SJSA1 (cell line): ENCODE measurements at places on chromosomes 16 and 17. TPM values are rescaled to one million over a fixed set of nuclear protein-coding genes. Genes with fewer than 3 reads are reported as not detected.
A peak's percentile ranks its signal among the peaks of the same experiment; 100 is the strongest.

The KRTAP4-6 gene
- not detected in 2 replicates for total RNA-seq

GRCh38 chr16:1870365-1871082, 1.4 kb downstream of the MEIOB start:
- peak; percentile 48 for DNase-seq

DNA sequence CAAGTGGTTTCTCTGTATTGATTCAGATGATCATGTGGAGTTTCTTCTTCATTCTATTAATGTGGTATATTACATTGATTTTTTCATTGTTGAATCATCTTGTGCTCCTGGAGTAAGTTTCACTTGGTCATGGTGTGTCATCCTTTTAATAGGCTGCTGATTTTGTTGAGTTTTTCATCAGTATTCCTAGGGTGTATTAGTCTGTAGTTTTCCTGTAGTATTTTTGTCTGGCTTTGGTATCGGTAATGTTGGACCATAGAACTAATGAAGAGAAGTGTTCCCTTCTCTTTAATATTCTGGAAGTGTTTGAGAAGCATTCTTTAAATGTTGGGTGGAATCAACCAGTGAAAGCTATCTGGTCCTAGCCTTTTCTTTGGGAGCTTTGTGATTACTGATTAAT, 99.0 kb downstream of the OMG start:
- DNase-seq = no peak

DNA sequence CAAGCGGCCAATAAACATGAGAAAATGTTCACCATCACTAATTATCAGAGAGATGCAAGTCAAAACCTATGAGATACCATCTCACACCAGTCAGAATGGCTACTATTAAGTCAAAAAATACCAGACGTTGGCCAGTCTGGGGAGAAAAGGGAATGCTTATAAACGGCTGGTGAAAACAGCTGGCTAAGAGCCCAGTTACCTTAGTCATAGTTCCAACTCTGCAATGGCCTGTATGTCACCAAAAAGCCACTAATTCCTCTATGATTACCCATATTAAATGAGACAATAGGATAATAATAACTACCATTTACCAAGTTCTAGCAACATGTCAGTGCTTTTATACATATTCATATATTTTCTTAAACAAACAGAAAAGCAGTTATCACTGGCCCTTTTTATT, 42.9 kb upstream of the CDRT4 start:
- DNase-seq = peak; percentile 48

- DNase-seq = no peak
Measured at GRCh38 chr16:70391446-70391845, 44.7 kb downstream of the DDX19A start.

DNA sequence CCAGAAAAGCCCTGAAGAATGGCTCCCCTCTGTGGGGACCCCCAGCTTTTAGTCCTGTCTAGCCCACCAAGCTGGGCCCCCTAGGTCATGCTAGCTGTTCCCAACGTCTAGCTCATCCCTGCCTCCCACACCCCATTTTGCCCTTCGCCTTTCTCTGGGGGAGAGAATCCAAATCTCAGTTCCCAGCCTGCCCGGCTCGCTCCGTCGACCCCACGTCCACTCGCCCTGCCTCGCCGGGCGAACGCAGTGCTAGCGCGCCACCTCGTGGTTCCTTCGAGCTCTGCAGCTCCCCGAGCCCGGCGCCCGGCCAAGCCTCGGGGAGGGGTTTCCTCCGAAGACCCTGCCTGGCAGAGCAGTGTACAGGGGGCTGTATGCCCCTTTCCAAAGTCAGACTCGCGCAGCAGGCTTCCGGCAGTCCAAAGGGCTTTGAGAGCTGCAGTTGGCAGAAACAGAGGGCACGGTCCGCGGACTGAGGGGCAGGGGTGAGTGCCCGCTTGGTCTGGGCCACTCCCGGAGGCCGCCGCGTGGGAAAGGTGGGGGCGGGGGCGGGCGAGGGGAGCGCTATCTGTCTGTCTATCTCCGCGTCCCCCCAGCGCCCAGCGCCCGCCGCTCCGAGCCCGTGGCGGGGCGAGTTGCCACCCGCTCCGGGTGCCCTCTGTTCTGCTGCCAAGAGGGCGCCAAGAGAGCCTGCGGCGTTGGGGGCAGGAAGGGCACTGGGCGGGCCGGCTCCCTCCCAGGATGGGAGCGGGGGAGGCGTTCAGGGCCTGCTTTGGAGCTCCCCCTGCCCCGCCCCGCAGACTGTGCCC, 1.7 kb upstream of the DLX3 start:
- peak; percentile 80 for DNase-seq

- DNase-seq = no peak
Measured at GRCh38 chr17:7022781-7023571, at the start of gene BCL6B. Gene BCL6B (plus strand): TSS chr17:7023050. CDS start chr17:7023672, 622 bp downstream.

The TK1 gene
- 305 and 456 TPM in 2 replicates for total RNA-seq

DNA sequence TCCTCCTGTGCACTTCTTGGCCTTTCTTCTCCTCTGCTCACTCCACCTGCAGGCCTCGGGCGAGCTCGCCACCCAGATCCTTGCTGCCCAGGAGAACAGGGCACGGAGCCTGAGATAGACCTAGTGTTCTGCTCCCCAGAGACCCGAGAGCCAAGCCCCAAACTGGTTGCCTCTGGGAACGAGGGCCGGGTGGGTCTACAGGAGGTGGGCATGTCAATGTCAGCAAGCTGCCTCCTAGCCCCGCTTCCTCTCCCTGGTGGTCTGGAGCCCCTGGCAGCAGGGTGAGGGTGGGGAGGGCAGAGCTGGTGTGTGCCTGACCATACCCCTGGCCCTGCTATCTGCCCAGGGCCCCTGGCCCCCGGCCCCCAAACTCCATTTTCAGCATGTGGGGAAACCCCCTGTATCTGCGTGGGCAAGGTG, 841 bp upstream of the NDRG4 start:
- DNase-seq = no peak

- DNase-seq = no peak
Measured at GRCh38 chr17:70752966-70753467, 583.7 kb downstream of the KCNJ2 start.

DNA sequence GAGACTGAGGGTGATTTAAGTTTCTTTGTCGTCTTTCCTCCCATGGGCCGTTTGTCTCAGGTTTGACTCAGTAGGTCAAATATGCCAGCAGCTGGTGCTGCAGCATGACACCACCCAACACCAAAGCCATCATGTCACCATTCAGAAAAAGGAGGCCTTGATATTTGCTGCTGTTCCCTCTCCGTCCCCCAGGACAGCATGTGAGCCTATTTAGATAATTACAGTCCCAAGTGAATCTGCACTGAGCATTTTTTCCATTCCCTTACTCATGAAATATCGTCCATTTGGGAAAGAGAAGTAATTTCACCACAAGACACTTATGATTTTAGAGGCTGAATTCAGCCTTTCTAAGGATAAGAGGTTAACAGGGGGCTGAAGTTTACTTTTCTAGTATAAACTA, 62.2 kb upstream of the ADORA2B start:
- DNase-seq = no peak

DNA sequence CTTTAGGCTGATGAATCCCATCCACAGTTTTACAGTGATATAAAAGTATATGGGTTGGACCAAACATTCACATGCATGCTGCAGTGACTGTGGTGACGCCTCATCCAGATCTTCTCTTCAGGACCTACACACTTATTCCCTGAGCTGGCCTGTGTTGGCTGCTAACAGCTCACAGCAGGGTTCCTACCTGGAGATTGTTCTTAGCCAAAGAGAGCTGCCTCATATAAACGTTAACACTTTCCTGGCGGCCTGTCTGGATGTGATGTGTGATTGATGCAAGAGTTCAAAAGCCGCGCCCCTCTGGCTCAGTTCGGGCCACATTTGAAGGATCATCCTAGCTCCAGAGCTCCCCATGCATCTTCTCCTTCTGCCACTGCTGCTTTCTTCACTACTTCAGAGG, 93.0 kb upstream of the NETO2 start:
- no peak for DNase-seq
